ENCODE measurements at places on chromosomes 7 and 10. TPM values are rescaled to one million over a fixed set of nuclear protein-coding genes. Genes with fewer than 3 reads are reported as not detected.
A peak's percentile ranks its signal among the peaks of the same experiment; 100 is the strongest.

DNA sequence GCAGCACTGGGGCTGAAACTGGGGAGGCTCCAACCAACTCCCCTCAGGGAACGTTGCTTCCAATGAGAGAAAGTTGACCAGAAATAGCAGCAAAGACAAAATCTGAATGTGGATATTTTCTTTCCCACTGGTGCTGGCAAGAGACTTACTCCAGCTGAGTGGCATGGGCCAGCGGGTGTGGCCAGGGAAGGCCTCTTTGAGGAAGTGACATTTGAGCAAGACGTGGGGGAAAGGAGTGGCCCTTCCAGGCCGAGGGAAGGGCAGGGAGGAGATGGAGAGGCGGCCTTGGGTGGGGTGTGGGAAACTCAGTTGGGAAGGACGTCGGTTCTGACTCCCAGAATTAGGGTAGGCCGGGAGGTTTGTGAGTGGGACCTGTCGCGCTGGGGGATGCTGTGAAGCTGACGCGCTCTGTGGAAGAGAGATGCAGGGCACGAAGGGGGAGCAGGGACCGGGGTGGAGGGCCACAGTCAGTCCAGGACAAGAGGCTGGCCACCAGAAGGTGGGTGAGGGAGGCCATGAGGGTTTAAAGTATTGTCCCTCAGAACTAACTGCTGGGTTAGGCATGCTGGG lies 96.7 kb upstream of the IKZF1 start:
- H3K27ac ChIP-seq = no peak overlapping the region
- H3K4me1 ChIP-seq = peaks cover 45% of the 10 kb centered on the region

- no peak overlapping the region for H3K4me3 ChIP-seq
- no peaks in the 10 kb centered on the region for H3K27me3 ChIP-seq
- H3K27ac ChIP-seq = no peak overlapping the region
- H3K4me1 ChIP-seq = peaks cover 3% of the 10 kb centered on the region
- H3K36me3 ChIP-seq = peaks cover 98% of the 10 kb centered on the region
Observed at GRCh38 chr10:93344691-93345090, 137.4 kb downstream of the MYOF start.

GRCh38 chr7:71424166-71425035 lies 292.5 kb downstream of the GALNT17 start:
- DNase-seq = no peak
- H3K27me3 ChIP-seq = no peaks in the 10 kb centered on the region
- no peak overlapping the region for H3K27ac ChIP-seq
- H3K36me3 ChIP-seq = no peaks in the 10 kb centered on the region
- H3K4me1 ChIP-seq = no peaks in the 10 kb centered on the region

GRCh38 chr7:43572516-43573049 lies 10.3 kb upstream of the STK17A start:
- H3K4me1 ChIP-seq = no peaks in the 10 kb centered on the region
- no peaks in the 10 kb centered on the region for H3K27me3 ChIP-seq
- no peak overlapping the region for H3K4me3 ChIP-seq
- peak overlapping the region; percentile 77 for H3K27ac ChIP-seq
- no peaks in the 10 kb centered on the region for H3K36me3 ChIP-seq

The ACADSB gene
- polyA plus RNA-seq = 23.3 TPM

- no peak for DNase-seq
- H3K27ac ChIP-seq = no peak overlapping the region
- H3K4me1 ChIP-seq = no peaks in the 10 kb centered on the region
- no peaks in the 10 kb centered on the region for H3K36me3 ChIP-seq
- H3K4me3 ChIP-seq = no peak overlapping the region
Observed at GRCh38 chr7:152987656-152988055, 228.1 kb downstream of the ACTR3B start.

Data from left lung (tissue), 14 donors.